NCI-H2227 treated with DMSO at 0.1 percent for 48 hours (cell line): ENCODE measurements at places on chromosomes 4 and X.

DNA sequence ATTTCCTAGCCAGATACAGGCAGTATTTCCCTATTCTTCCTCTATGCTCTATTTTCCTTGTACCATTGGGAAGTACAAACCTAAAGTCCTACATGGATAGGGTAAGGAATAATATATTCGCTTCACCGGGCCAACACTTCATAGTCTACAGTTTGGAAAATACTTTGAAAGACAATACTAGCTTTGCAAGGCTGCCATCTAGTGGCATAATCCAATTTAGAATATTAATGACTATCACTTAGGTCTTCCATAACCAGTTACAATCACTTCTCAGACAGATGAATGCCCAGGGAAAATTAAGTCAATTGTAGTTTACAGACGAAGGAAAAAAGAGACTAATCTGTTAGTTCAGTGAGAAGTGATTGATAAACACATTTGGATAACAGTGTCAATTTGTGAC lies 141.0 kb upstream of the FAM47C start:
- no peak for DNase-seq

DNA sequence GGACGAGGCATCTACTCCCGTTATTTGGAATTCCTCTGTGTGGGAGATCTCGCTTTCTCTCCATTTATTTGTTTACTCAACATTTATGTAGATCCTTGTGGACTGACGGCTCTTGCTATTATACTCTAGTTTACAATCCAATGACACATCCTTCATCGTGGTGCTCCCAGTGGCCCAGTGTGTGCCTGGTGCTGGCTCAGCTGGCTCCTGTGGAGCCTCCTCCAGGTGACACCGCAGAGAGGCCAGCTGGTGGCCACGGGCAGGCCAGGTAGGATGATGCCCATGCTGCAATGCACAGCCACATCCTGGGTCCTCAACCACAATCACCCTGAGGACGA lies 84.0 kb upstream of the AFAP1 start:
- DNase-seq = no peak

GRCh38 chr4:119731146-119731742 lies 102.6 kb upstream of the PDE5A start:
- no peak for DNase-seq

- no peak for DNase-seq
Observed at GRCh38 chr4:132488555-132488954, 660.5 kb upstream of the PCDH10 start.

DNA sequence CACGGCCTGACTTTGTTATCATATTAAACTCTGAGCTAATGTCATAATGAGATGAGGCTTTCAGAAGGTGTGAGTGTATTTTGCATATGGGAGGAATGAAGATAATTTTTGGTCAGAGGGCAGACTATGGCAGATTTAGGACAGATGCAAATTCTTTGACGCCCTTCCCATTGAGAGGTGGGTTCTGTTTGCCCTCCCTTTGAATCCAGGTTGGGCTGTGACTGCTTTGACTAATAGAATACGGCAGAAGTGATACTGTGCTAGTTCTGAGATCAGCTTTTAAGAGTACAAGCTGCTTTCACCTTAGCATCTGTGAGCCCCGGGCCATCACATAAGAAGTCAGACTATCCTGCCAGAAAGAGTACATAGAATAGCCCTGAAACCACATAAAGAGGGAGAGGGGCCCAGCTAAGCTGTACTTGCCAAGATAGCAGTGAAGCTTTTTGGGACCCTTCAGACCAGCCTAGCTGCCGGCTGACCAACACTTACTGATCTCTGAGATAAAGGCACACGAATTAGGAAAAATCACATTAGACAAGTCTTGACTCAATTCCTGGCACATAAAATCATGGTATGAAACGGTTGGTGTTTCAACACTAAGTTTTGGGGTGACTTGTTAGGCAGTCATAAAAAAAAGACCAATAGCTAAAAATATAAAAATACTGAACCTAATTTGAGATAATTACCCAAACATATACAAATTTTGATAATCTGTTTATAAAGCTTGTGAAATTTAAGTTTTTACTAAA lies 166.7 kb upstream of the SH3RF1 start:
- no peak for DNase-seq

DNA sequence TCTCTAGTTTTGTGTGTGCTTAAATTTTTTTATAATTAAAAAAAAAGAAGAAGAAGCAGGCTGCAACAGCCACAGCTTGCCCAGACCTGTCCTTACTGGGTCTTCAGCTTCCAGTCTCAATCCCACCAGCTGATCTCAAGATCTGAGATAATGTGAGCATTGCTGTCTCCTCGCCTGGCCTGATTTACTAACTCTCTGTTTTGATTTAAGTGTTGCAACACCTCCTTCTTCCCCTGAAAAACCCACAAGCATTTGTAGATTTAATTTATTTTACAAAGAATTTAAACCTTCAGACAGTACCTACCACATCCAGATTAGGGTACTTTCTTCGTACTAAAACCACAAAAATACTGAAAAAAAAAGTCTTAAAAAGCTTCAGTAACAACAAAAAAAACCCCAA lies 38.0 kb downstream of the FAM241A start:
- DNase-seq = no peak

- DNase-seq = peak; percentile 6
Observed at GRCh38 chrX:119398974-119399771, at the start of gene SLC25A43. Gene SLC25A43 (plus strand): TSS chrX:119399336. CDS start chrX:119399404, 68 bp downstream.

DNA sequence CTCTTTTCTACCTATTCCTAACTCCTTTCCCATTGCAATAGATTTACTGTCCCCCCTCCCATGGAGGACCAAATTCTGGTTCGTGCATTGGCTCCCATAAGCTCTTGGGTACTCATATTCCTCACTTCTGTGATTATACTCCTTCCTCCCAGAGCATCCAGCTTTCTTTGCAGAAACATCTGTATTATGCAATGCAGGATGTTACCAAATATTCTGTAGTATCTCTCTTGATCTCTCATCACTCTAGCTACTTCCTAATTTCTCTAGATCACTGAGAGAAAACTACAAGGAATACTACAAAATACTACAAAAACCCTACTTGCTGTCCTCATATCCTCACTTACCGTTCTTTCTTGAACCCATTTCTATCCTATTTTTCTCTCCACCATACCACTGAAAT lies 395.9 kb upstream of the HS3ST1 start:
- no peak for DNase-seq

DNA sequence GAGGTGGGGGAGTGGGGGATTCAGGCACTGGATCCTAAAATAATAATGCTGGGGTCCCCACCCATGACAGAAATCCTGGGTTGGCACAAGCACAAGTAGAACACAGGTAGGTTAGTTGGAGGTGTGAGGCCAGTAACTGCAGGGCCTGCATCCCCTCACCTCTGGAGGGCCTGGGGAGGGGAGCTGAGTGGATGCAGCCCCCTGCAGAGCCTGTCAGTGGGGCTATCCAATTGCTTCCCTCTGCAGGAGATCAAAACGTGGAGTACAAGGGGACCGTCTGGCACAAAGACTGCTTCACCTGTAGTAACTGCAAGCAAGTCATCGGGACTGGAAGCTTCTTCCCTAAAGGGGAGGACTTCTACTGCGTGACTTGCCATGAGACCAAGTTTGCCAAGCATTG lies 43.7 kb downstream of the MAP7D3 start:
- DNase-seq = no peak

DNA sequence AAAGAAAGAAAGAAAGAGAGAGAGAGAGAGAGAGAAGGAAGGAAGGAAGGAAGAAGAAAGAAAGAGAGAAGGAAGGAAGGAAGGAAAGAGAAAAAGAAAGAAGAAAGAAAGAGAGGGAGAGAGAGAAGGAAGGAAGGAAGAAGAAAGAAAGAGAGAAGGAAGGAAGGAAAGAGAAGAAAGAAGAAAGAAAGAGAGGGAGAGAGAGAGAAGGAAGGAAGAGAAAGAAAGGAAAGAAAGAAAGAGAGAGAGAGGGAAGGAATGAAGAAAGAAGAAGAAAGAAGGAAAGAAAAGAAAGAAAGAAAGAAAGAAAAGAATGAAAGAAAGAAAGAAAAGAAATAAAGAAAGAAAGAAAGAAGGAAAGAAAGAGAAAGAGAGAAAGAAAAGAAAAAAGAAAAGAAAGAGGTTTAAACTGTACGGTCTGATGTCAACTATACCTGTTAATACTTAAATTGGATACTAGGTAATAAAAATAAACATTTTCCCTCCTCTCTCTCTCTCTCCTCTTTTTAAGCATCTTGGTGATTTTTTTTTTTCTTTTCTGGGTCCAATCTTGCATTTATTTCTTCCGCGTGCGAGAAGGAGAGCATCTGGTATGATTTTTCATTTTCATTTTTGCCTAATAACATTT lies 93.8 kb downstream of the CRLF2 start:
- no peak for DNase-seq

GRCh38 chr4:39498727-39499020 lies 28.6 kb downstream of the UGDH start:
- no peak for DNase-seq

GRCh38 chr4:7649741-7650531 lies 215.2 kb upstream of the PSAPL1 start:
- no peak for DNase-seq

GRCh38 chr4:115158296-115158695 lies 44.9 kb upstream of the NDST4 start:
- no peak for DNase-seq

DNA sequence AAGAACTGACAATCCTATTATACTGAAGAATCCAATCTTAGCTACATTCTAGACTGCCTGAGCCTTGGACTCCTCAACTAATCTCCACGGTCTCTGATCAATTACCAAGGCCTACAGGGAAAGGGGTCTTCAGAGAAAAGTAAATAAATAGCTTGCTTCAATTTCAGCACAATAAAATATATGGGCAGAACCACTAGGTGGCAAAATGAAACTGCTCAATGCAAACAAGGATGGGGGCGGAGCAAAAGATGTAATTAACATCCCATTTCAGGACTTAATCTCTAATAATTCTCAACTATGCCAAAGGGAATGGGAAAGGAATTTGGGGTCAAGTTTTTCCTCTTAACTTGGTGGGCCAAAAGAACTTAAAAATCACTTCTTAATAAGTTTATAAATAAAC lies 78.4 kb upstream of the MAP3K15 start:
- no peak for DNase-seq

GRCh38 chr4:113869743-113870375 lies 108.3 kb upstream of the CAMK2D start:
- no peak for DNase-seq

GRCh38 chr4:113179996-113180395 lies 130.5 kb downstream of the ANK2 start:
- no peak for DNase-seq
